Cardiac muscle cell (in vitro differentiated cells and primary cell): ENCODE measurements at places on chromosomes 5 and 9. TPM values are rescaled to one million over a fixed set of nuclear protein-coding genes. Genes with fewer than 3 reads are reported as not detected.

The STC2 gene
- 45.1 and 65.2 TPM in 2 replicates for polyA plus RNA-seq

The IFNA21 gene
- not detected in 2 replicates for polyA plus RNA-seq

The FXN gene
- polyA plus RNA-seq: 45.0 and 55.8 TPM in 2 replicates

The FOXD1 gene
- polyA plus RNA-seq: 0.28 TPM in 1 of 2 replicates, not detected in the other

The IFNA4 gene
- polyA plus RNA-seq: not detected in 2 replicates

The ADRA1B gene
- polyA plus RNA-seq: 0.79 and 0.84 TPM in 2 replicates

The CDKN2B-AS1 gene
- 0.44 TPM in 1 of 2 replicates, not detected in the other for polyA plus RNA-seq

The SNCAIP gene
- 9.0 and 14.4 TPM in 2 replicates for polyA plus RNA-seq

The TAF11L10 gene
- not detected in 2 replicates for polyA plus RNA-seq

The IL13 gene
- not detected in 2 replicates for polyA plus RNA-seq

The PCDHA1 gene
- 0.29 and 0.69 TPM in 2 replicates for polyA plus RNA-seq

The TERT gene
- not detected in 2 replicates for polyA plus RNA-seq

The SLC6A7 gene
- polyA plus RNA-seq: not detected in 2 replicates

The POLR3G gene
- polyA plus RNA-seq: 1.6 and 2.4 TPM in 2 replicates

The QRFP gene
- polyA plus RNA-seq: 0.45 TPM in 1 of 2 replicates, not detected in the other

The TAF11L5 gene
- polyA plus RNA-seq: not detected in 2 replicates

The NEUROG1 gene
- polyA plus RNA-seq: not detected in 2 replicates

The CARTPT gene
- polyA plus RNA-seq: not detected in 2 replicates

The SLC46A2 gene
- polyA plus RNA-seq: 0.10 TPM in 1 of 2 replicates, not detected in the other

The TAS2R1 gene
- polyA plus RNA-seq: not detected in 2 replicates

The SH3RF2 gene
- 38.3 and 59.3 TPM in 2 replicates for polyA plus RNA-seq

The CIZ1 gene
- 95.0 and 119 TPM in 2 replicates for polyA plus RNA-seq

The IL31RA gene
- not detected in 2 replicates for polyA plus RNA-seq

The NRARP gene
- polyA plus RNA-seq: 8.7 and 12.6 TPM in 2 replicates

The CCNI2 gene
- 0.66 and 0.97 TPM in 2 replicates for polyA plus RNA-seq

The PRUNE2 gene
- polyA plus RNA-seq: 5.5 and 12.7 TPM in 2 replicates

The C5orf52 gene
- not detected in 2 replicates for polyA plus RNA-seq

The KCNT1 gene
- 0.02 and 0.20 TPM in 2 replicates for polyA plus RNA-seq

The SLF1 gene
- 10.6 TPM in 2 replicates for polyA plus RNA-seq

The SELENOP gene
- 71.0 and 105 TPM in 2 replicates for polyA plus RNA-seq

The CNTNAP3B gene
- polyA plus RNA-seq: 1.4 and 2.0 TPM in 2 replicates

The NDUFB6 gene
- polyA plus RNA-seq: 169 and 251 TPM in 2 replicates

The C5orf46 gene
- 0.43 TPM in 1 of 2 replicates, not detected in the other for polyA plus RNA-seq

The MCC gene
- polyA plus RNA-seq: 37.8 and 49.4 TPM in 2 replicates

The SCGB3A2 gene
- polyA plus RNA-seq: 0.37 TPM in 1 of 2 replicates, not detected in the other

The IFNA13 gene
- polyA plus RNA-seq: not detected in 2 replicates

The DOLK gene
- 33.3 and 37.1 TPM in 2 replicates for polyA plus RNA-seq

The UBAP2 gene
- 29.3 and 32.6 TPM in 2 replicates for polyA plus RNA-seq

The PTPRD gene
- polyA plus RNA-seq: 37.0 and 42.8 TPM in 2 replicates

The COQ4 gene
- polyA plus RNA-seq: 75.1 and 81.1 TPM in 2 replicates

The FLT4 gene
- polyA plus RNA-seq: 3.5 and 3.9 TPM in 2 replicates

The ST8SIA4 gene
- 0.02 and 0.26 TPM in 2 replicates for polyA plus RNA-seq

The ARID3C gene
- polyA plus RNA-seq: 1.4 TPM in 1 of 2 replicates, not detected in the other

The ORM1 gene
- 0.75 TPM in 1 of 2 replicates, not detected in the other for polyA plus RNA-seq

The ADAMTS12 gene
- 29.3 and 50.4 TPM in 2 replicates for polyA plus RNA-seq

The CYSRT1 gene
- 3.1 and 6.6 TPM in 2 replicates for polyA plus RNA-seq

The FAT2 gene
- 0.10 TPM in 1 of 2 replicates, not detected in the other for polyA plus RNA-seq

The CD180 gene
- polyA plus RNA-seq: not detected in 2 replicates

The SHROOM1 gene
- 13.3 TPM in 2 replicates for polyA plus RNA-seq

The DRD1 gene
- 0.96 and 4.0 TPM in 2 replicates for polyA plus RNA-seq

The DDX4 gene
- polyA plus RNA-seq: 0.34 TPM in 1 of 2 replicates, not detected in the other
